ENCODE measurements at places on chromosomes 5 and 9.

DNA sequence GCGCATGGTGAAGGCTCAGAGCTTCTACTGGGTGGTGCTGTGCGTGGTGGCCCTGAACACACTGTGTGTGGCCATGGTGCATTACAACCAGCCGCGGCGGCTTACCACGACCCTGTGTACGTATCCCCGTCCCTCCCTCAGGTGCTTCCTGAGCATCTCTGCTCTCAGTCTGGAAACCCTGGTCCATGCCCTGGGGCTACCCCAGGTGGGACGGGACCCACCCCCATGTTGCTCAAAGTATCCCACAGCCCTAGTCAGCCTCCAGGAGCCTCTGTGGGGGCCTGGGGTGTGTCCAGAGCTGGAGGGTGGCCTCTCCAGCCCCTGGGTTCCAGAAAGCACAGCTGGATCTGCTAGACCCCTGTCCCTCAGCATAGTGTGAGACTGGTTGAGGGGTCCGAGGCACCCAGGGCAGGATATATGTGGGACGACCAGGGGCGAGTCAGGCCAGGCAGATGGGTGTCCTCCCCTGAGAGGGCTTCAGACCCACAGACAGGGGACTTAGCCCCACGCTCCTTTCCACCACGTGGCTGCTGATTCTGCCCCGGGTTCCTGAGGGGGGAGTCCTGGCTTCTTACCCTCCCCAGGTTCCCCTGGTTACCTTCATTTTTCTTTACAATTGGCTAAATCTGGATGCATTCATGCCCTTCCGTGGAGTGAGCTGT is 94.0 kb downstream of the CACNA1B start:
- DNase-seq: no peak

DNA sequence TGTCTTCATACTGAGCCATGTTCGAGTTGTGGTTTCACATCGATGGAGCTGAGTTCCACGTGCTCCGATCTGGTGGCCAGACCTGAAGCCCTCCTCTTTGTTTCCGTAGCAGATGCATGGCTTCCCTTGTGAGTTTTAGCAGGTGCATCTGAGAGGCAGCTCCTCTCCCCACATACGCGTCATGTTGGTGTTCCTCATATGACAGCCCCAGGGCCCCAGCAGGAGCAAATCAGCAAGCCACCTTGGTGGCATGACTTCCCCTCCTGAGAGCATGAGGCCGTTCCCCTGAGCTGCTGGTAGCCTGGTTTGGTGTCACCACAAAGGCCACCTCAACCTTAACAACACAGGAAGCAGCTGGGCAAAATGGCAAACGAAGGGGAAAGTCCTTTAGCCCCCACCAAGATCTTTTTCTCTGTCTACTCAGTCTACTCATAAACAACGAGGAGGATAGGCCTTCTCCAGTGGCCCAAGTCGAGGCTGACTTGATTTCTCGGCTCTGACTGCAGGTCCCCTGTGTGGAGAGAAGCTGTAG is 5.9 kb downstream of the CYFIP2 start:
- DNase-seq: peak; percentile 49

- DNase-seq: peak; percentile 22
These were observed at the start of gene GPX3 for GRCh38 chr5:151020304-151021110. Gene GPX3, plus strand, starts transcription at chr5:151020591. Its CDS starts 64 bp downstream, at chr5:151020655.

- no peak for DNase-seq
These were observed 111.4 kb upstream of the FER start for GRCh38 chr5:108636135-108636853.

- DNase-seq: no peak
These were observed 12.9 kb downstream of the ARHGAP26 start for GRCh38 chr5:142782976-142783530.

DNA sequence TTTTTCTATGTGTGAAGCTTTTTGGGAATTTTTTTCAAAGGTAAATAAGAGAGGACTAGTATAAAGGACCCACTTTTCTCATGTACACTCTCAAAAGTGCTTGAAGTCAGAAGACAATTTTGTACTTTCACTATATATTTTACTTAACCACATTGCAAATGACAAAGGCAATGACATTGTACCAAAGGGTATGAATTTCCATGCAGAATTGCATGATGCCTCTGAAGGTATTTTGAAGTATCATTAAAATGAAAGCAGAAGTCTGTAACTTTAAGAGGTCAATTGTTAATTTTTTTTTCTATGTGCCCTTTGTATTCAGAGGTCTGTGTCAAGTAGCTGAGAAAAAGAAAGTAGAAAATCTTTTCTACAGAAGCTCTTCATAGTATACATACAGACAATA is 84.7 kb downstream of the ST8SIA4 start:
- DNase-seq: no peak

- no peak for DNase-seq
These were observed 84.8 kb upstream of the FAM169A start for GRCh38 chr5:74950836-74951515.

DNA sequence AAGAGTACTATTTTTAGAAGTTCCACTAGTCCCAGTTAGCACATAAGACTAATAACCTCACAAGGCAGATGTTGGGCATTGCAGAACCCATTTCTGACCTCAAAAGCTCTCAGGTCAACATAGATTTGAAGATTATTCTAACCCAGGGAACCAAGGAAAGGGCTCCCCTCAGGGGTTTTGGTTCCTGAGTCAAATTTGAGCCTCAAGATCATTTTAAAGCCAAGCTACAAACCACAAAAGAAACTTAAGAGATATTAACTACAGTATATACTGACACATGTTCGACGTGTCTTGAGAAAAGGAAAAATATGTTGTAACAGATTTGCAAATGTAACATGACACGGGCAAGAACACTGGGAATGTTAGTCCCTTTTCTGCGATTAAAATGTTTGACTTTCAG is 88.6 kb downstream of the GNAQ start:
- no peak for DNase-seq

- no peak for DNase-seq
These were observed 55.8 kb downstream of the PHAX start for GRCh38 chr5:126656401-126657007.
